ENCODE measurements at places on chromosomes 16 and 17.

DNA sequence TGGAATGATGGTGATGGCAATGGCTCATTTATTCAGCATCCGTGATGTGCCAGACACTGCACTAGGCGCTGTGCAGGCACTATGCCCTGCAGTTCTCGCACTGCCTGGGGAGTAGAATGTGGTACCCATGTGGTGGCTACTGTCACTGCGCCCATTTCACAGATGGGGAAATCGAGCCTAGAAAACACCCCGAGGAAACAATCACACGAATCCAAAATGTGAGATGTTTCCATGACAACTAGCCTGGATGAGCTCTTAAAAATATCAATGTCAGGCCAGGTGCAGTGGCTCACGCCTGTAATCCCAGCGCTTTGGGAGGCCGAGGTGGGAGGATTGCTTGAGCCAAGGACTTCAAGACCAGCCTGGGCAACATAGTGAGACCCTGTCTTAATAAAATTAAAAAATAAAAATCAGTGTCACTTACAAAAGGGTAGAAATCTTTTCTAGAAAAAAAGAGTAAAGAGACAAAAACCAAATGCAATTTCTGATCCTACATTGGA lies 57.9 kb upstream of the TNRC6A start:
- DNase-seq, result no peak

GRCh38 chr17:31130286-31131224 lies 35.8 kb downstream of the NF1 start:
- no peak for DNase-seq

DNA sequence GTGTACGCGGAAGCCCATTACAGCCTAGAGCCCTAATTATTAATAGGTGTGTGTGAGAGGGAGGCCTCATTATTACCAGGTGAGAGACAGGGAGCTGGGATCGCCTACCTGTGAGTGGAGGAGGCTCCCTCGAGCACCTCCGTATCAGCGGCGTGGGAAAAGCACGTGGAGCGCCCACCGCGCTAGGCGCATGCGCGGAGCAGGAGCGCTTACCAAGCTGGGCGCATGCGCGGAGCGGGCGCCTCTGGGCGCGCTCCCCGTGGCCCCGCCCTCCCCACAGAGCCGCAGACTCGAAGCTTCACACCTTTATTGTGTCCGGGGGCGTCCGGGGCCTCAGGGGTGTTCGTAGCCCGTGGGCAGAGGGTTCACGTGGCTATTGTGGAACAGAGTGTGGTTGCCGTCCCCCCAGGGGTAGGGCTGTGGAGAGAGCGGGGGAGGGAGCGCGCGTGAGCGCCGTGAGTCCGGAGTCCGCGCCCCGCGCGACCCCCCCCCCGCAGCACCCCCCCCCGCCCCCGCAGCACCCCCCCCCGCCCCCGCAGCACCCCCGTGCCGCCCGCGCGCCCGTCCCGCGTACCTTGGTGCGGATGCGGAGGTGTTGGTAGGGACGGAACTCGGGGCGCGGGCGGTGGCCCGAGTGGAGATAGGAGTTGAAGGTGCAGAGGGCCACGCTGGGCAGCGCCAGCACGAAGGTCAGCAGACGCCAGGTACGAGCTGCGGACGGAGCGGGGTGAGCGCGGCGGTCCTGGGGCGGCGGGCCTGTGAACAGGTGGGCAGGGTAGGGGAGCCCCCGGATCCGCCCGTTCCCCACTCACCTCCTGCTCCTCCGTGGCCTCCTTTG lies 500 bp downstream of the COX6A2 start:
- peak; percentile 24 for DNase-seq

GRCh38 chr17:78048346-78049292 lies 79.9 kb downstream of the TMC6 start:
- DNase-seq, result no peak

GRCh38 chr17:75603123-75603522 lies 15.5 kb downstream of the MYO15B start:
- DNase-seq, result no peak

DNA sequence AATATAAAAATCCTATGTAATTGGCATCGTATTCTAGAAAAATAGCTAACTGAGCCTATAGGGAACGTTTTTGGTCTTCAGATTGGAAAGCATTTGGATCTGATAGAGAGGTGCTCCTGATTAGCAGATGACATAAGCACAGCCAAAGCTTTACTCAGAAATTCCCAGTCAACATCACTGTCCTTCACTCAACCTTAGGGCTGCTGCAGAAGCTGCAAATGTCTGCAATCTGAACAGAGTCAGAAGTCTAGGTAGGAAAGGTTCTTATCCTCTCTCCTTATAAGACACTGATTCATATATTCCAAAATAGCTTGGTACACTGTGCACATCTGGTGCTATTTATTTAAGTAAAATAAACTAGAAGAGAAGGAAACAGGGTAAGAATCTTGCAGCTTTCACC lies 19.2 kb downstream of the STRADA start:
- DNase-seq, result no peak

DNA sequence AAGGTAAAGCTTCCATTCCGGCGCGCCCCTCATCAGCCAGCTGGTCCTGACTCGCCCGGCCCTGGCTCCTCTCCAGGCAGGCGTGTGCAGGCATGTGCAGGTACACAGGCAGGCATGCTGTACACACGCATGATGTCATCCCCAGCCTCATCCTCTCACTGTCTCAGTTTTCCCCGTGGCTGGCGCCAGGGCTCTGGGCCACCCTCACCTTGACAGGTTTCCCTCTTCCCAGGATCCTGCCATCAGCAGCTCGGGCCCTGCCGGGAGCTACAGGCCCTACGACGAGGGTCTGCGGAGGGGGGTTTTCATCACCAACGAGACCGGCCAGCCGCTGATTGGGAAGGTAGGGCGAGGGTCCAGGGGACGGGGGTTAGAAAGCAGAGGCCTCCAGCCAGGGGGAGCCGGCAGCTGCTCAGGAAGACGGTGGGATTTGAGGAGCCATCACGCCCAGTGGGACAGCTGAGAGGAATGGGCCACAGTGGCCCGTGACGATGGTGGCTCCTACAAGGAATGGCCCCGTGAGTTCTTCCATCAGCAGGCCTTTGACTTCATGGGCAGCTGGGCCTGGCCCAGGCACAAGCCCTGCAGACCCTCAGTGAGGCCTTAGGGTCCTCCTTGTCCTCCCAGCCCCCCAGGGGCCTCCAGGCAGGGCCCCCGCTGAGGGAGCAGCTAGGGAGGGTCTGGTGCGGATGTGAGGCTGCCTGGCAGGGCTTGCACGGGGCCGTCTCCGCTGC lies 8.5 kb downstream of the GAA start:
- no peak for DNase-seq

- no peak for DNase-seq
Observed at GRCh38 chr16:24523569-24523968, 15.8 kb upstream of the RBBP6 start.

- DNase-seq, result no peak
Observed at GRCh38 chr17:51257150-51258081, 2.4 kb downstream of the MBTD1 start.

- no peak for DNase-seq
Observed at GRCh38 chr16:65684230-65684629, 562.4 kb upstream of the CDH11 start.

DNA sequence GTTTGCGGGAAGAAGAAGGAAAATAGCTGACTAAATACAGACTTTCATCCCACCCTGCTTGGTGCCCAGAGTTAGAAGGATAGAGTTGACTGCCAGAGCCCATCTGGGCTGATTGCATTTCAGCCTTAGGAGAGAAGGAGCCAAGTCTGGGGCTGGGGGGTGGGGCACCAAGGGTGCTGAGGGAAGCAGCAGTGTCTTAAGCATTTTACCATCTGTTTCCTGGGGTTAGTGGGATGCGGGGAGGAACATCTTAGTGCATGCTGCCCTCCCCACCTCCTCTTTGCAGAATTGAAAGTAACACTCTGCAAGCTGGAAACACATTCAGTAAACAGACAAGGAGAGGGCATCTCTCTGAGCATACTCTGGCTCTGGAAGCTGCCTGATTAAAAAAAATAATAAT lies 1.5 kb upstream of the ARL5C start:
- DNase-seq, result no peak

GRCh38 chr16:81632392-81633146 lies 146.5 kb upstream of the PLCG2 start:
- DNase-seq, result no peak

DNA sequence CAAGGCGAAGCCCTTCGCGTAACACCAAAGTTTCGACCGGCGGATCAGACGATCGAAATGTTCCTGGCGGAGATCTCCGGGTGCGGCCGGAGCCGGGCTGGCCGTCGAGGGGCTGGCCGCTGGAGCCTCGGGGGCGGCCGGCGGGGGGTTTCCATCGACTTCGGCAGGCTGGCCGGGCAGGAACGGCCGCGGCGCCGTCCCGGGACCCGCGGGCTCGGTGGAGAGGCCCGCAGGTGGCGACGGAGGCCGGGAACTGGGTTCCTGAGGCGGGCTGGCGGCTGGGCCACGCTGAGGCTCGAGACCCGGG lies 1.1 kb downstream of the EPOP start:
- no peak for DNase-seq

GRCh38 chr17:76783146-76783545 lies 45.2 kb downstream of the MFSD11 start:
- no peak for DNase-seq

- peak; percentile 7 for DNase-seq
Observed at GRCh38 chr17:559551-560431, 154.8 kb downstream of the VPS53 start.

GRCh38 chr17:77209330-77209748 lies 68.6 kb downstream of the SEC14L1 start:
- DNase-seq, result no peak

DNA sequence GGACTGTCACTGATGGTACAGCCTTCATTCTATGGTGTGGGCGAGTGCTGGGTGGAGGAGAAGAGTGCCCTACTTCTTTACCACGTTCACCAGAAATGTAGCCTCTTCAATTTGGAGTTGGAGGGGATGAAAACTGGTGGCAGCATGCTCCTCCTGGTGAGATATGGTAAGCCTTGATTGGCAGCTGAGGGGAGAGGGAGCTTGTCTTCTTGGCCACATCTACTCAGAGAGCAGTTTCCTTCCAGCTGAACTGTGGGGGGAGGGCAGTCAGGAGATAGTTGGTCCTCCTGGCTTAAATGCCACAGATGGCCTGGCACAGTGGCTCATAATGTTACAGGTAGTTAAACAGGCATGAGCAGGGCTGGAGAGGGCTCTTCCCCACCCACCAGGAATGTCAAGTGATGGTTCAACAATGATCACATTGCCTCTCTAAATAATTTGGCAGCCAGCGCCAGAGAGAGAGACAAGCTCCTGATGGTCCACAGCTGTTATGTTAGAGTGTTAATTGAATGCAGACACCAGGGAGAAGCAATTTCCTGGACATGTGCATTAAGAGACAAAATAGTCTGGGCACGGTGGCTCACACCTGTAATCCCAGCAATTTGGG lies 9.0 kb upstream of the MAPK3 start:
- no peak for DNase-seq

DNA sequence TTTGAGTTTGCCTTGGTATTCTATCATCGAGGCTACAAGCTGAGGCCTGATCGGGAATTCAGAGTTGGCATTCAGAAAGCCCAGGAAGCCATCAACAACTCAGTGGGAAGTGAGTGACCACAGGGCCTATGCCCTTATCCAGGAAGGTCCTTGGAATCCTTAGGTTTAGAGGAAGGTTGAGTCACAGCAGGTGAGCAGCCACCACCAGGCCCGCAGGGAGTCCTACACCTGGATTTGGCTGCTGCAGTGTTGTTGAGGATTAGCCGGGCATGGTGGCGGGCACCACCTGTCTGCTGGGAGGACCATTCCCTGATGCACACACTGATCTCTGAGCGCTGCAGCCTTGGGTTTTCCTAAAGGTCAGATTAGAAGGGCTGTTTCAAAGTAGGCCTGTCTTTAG lies 5.2 kb downstream of the ODAD4 start:
- DNase-seq, result no peak

DNA sequence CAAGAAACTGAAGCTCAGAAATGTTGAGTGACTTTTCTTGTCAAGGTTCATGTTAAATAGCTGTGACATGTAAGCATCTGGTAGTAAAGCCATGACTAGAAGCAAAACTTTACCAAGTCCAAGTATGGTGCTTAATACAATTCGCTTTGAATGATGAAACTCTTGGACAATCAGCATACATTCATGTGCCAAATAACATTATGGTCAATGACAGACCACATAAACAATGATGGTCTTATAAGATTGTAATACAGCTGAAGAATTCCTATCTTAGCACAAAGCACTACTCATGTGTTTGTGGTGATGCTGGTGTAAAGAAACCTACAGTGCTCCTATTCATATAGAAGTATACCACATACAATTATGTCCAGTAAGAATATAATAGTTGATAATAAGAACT lies 97.1 kb upstream of the RPRML start:
- no peak for DNase-seq

- DNase-seq, result no peak
Observed at GRCh38 chr16:66652661-66653360, 43.7 kb downstream of the CMTM4 start.

DNA sequence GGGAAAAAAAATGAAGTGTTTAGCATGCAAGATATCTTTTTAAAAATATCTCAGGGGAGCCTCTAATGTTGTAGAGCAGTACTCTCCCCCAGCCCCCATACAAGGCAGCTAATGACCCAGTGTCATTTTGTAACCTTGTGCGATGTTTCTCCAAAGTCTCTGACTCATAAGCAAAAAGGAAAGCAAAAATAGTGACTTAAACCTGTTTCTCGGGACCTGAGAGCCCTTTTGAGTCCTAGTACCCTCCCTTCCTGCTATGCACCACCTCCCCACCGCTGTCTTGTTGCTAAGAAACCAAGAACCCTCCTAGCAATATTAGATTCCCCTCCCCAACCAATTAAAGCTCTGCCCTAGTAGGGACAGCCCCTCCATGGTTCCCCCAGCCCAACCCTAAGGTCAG lies 2.8 kb downstream of the MYCBPAP start:
- DNase-seq, result no peak

DNA sequence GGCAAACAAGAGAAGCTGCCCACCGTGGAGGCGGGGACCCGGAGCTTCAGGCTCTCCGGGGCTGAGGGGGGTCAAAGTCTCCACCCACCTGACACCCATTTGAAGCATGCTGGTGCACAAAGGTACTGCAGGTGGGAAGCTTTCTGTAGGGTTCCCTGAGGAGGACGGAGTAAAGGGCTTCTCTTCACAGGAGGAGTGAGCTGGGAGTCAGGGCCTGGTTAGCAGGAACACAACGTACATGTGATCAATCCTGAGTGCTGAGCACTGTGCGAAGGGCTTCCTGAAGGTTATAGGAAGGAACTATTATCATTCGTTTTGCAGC lies 252.9 kb upstream of the RPL38 start:
- no peak for DNase-seq

- DNase-seq, result no peak
Observed at GRCh38 chr16:24536671-24537070, 2.7 kb upstream of the RBBP6 start.

DNA sequence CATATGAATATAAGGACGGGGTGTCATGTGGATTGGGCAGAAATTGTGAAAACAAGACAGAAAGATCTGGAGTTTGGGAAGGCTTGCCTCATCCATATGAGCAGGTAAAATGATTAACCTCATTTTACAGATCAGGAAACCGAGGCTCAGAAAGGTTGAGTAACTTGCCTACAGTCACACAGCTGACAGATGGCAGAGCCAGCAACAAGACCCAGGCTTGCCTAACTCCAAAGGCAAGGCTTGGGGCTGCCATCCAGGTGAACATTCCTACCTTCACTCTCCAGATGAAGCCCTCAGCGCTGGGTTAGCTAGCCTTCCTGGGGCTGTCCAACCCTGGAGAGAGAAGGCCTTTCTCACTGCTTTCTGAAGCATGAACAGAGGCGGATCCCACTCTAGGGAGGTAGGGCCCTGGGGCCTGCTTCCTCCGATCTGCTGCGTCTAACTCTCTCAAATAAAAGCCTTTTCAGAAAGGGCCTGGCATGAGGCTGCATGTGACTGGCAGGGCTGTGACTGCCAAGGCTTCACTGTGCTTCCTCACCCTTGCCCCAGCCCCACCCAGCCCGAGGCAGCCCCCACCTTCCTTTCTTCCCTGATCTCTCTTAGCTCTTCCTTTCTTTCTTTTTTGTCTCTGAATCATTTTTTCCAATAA lies 107.8 kb downstream of the GNAO1 start:
- DNase-seq, result peak; percentile 90
